ENCODE measurements at places on chromosomes 6 and 20.

DNA sequence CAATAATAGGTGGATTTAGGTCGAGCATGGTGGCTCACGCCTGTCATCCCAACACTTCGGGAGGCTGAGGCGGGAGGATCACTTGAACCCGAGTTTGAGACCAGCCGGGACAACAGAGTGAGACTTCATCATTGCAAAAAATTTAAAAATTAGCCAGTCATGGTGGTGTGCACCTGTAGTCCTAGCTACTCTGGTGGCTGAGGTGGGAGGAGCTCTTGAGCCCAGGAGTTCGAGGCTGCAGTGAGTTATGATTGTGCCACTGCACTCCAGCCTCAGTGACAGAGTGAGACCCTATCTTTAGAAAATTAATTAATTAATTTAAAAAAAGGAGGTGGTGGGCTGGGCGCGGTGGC is 13.4 kb upstream of the C20orf203 start:
- peaks cover 10% of the 10 kb centered on the region for H3K4me1 ChIP-seq
- no peak overlapping the region for H3K4me3 ChIP-seq
- no peak overlapping the region for H3K27ac ChIP-seq
- no peak for DNase-seq
- H3K27me3 ChIP-seq, result no peaks in the 10 kb centered on the region

- DNase-seq, result no peak
- H3K27me3 ChIP-seq, result no peaks in the 10 kb centered on the region
- no peaks in the 10 kb centered on the region for H3K4me1 ChIP-seq
- peaks cover 4% of the 10 kb centered on the region for H3K36me3 ChIP-seq
- H3K4me3 ChIP-seq, result no peak overlapping the region
These were observed 20.7 kb upstream of the UTRN start for GRCh38 chr6:144264270-144265060.

DNA sequence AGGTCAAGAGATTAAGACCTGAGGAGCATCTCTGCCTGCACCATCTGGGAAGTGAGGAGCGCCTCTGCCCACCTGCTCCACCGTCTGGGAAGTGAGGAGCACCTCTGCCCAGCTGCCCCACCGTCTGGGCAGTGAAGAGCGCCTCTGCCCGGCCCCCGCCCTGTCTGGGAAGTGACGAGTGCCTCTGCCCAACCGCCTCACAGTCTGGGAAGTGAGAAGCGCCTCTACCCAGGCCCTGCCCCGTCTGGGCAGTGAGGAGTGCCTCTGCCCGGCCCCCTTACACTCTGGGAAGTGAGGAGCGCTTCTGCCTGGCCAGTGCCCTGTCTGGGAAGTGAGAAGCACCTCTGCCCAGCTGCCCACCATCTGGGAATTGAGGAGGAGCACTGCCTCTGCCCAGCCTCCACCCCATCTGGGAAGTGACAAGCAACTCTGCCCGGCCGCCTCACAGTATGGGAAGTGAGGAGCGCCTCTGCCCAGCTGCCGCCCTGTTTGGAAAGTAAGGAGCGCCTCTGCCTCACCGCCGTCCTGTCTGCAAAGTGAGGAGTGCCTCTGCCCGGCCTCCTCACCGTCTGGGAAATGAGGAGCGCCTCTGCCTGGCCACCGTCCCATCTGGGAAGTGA is 270.4 kb upstream of the NRSN1 start:
- no peaks in the 10 kb centered on the region for H3K4me1 ChIP-seq
- DNase-seq, result no peak
- H3K4me3 ChIP-seq, result no peak overlapping the region
- H3K27me3 ChIP-seq, result no peaks in the 10 kb centered on the region
- H3K27ac ChIP-seq, result no peak overlapping the region
- no peaks in the 10 kb centered on the region for H3K36me3 ChIP-seq

DNA sequence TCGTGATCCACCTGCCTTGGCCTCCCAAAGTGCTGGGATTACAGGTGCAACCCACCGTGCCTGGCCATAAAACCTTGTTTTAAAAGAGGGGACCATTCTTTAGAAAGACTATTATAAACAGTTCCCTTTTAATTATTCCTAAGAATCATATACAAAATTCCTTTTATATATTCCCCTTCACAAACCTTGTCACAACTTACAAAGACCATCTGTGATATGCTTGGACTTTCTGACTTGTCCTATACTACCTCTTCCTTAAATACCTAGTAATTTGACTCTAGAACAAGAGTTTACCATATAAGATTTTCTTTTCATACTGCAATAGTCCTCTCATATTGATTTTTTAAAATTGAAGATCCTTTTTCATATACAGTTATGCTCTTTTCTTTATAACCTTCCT is 135.8 kb upstream of the PRSS16 start:
- no peak for DNase-seq
- peaks cover 27% of the 10 kb centered on the region for H3K27me3 ChIP-seq
- H3K4me1 ChIP-seq, result no peaks in the 10 kb centered on the region

DNA sequence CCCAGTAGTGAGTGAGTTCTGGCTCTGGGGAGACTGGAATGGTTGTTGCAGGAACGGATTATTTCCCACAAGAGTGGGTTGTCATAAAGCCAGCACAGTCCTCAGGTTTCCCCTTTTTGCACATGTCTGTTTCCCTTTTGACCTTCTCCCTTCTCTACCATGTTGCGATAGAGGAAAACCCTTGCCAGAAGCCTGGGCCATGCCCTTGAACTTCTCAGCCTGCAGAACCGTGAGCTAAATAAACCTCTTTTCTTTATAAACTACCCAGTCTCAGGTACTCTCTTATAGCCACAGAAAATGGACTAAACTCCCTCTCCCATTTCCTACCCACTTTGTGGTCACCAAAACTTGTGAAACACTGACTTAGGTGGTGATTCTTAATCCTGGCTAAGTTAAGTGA is 7.2 kb upstream of the PPP1R16B start:
- H3K27ac ChIP-seq, result no peak overlapping the region
- peaks cover 5% of the 10 kb centered on the region for H3K4me1 ChIP-seq
- H3K36me3 ChIP-seq, result peaks cover 5% of the 10 kb centered on the region
- DNase-seq, result no peak
- H3K4me3 ChIP-seq, result no peak overlapping the region
- H3K27me3 ChIP-seq, result no peaks in the 10 kb centered on the region

DNA sequence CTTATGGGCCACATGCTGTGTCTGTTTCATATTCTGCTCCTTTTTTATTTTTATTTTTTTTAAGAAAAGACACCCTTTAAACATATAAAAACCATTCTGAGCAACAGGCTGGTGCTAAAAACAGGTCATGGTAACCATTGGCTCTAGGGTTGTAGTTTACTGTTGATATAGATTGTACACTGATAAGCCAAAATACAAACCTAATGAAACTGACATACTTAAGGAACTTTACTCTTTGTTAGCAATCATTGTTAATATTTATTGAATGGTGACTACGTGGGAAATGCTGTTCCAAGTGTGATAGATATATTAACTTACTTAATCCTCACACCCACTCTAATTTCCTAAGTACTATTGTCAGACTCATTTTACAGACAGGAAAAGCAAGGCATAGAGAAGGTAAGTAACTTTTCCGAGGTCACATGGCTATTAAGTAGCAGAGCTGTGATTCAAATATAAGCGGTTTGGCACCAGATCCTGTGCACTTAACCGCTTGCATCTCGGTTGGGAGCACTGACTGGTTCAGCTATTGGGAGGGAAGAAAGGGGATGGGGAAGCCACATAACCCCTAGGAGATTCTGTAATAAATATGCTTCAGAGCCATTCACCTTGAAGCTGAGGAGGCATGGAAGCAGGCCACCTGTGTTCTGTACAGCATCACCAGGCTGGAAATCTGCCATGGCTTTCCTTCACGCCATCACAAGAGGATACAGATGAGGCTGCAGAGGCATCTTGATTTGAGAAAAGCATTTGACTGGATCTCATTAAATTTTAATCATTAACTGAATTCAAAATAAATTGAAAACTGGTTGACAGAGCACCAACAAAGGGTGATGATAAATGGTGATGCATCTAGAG is 4.9 kb downstream of the TRAF3IP2 start:
- no peak for DNase-seq
- H3K27ac ChIP-seq, result no peak overlapping the region
- H3K27me3 ChIP-seq, result no peaks in the 10 kb centered on the region
- H3K4me3 ChIP-seq, result no peak overlapping the region
- H3K4me1 ChIP-seq, result peaks cover 58% of the 10 kb centered on the region

DNA sequence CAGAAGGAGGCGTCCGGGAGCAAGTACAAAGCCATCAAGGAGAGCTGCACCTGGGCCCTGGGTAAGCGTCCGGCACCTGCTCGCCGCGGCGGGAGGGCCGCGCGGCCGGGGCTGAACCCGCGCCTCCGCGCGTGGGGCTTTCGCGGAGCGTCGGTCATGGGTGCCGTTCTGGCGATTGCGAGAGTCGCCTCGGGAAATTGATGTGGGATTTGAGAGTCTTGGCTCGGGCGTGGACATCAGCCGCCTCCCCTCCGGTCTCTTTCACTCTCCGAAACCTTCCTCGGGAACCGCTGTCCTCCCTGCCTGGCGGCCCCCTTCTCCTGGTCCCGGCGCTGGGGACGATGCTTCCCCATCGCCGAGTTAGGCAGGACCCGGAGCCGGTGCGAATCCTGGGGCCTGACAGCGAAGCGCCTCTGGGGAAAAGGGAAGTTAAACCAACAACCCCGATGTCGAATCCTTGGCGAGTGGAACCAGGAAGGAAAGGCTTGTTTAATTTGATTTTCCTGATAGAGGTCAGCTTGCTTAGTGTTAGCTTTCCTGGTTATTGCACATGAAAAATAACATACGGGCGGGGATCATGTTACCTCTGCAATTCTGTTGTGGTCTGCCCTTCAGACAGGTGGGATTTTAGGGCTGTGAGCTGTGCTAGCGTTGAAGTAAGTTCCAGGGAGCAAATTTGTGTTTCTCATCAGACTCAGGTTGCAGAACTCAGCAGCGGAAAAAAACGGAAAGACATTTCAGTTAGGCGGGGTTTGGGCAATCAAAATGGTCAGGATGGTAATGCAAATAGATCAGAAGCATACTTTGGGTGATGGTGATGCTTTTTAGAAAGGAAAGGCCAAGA is 594 bp downstream of the ARFGEF3 start:
- H3K27ac ChIP-seq, result no peak overlapping the region
- H3K4me1 ChIP-seq, result peaks cover 11% of the 10 kb centered on the region
- peak overlapping the region; percentile 66 for H3K4me3 ChIP-seq
- no peak for DNase-seq
- peaks cover 42% of the 10 kb centered on the region for H3K27me3 ChIP-seq
- no peaks in the 10 kb centered on the region for H3K36me3 ChIP-seq

GRCh38 chr6:1498491-1499113 is 109.2 kb downstream of the FOXF2 start:
- DNase-seq, result no peak
- H3K36me3 ChIP-seq, result peaks cover 5% of the 10 kb centered on the region
- no peak overlapping the region for H3K27ac ChIP-seq
- no peaks in the 10 kb centered on the region for H3K4me1 ChIP-seq

- H3K27me3 ChIP-seq, result no peaks in the 10 kb centered on the region
- no peak for DNase-seq
- no peak overlapping the region for H3K27ac ChIP-seq
These were observed 3.5 kb downstream of the TBPL1 start for GRCh38 chr6:133956416-133957049.

DNA sequence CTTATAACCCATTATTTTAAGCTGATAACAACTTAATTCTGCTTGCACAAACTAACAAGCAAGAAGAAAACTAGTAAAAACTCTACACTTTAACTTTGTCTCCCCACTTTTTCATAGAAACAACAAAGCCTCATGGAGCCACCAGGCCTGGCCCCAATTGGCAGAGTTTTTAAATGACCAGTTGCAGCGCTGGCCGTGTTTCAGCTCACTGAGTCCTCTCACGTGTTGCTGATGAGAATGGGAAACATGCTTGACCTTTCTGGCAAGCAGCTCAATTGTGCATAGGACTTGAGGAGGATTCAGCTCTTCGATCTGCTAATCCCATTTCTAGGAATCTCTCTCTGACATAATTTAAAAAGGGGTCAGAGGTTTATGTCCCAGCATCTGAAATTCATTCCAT is 24.5 kb upstream of the GRM4 start:
- no peaks in the 10 kb centered on the region for H3K27me3 ChIP-seq
- no peaks in the 10 kb centered on the region for H3K36me3 ChIP-seq
- H3K4me3 ChIP-seq, result no peak overlapping the region
- DNase-seq, result no peak
- peaks cover 3% of the 10 kb centered on the region for H3K4me1 ChIP-seq
- H3K27ac ChIP-seq, result no peak overlapping the region

GRCh38 chr6:131744432-131745287 is 33.8 kb upstream of the CTAGE9 start:
- peaks cover 20% of the 10 kb centered on the region for H3K27me3 ChIP-seq
- no peak overlapping the region for H3K4me3 ChIP-seq
- H3K4me1 ChIP-seq, result no peaks in the 10 kb centered on the region
- DNase-seq, result no peak

DNA sequence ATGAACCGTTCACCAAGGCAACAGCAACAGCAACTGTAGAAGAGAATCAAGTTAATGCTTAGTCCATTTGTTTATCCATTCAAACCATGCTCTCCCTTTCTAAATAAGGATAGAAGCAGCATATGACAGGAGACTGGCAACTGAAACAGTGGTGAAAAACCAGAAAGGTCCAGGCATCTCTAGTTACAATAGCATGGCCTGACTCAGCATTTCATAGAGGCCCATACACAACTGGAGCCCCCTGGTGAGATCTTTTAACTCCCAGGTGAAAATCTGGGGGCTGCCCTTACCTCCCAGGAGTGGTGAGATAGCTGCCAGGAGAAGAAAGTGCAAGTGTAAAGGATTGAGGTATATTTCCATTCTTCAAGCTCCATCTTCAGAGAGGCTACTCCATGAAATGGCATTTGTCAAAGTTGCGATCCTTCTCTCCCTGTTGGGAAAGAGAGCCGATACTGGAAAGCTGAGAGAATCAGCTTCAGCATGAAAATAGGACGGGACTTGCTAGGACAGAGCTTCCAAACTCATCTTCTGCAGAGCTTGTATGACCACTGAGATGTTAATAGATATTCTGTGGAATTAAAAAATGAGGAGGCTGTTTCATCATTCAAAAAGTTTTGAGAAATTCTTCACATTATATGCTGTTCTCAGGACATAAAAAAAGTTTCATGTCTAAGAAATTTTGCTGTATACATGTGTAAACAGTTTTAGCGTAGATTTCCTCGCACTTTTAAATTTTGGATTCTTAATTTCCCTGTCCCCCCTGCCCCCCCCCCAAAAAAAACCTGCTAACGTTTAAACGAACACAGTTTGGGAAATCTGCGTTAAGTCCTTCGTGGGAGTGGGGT is 10.9 kb upstream of the SLC2A12 start:
- H3K27ac ChIP-seq, result no peak overlapping the region
- H3K27me3 ChIP-seq, result peaks cover 4% of the 10 kb centered on the region
- no peak for DNase-seq
- no peaks in the 10 kb centered on the region for H3K36me3 ChIP-seq
- H3K4me1 ChIP-seq, result no peaks in the 10 kb centered on the region

GRCh38 chr6:122381494-122382265 is 17.8 kb upstream of the HSF2 start:
- no peak overlapping the region for H3K27ac ChIP-seq
- DNase-seq, result peak; percentile 62
- no peaks in the 10 kb centered on the region for H3K36me3 ChIP-seq
- peaks cover 15% of the 10 kb centered on the region for H3K27me3 ChIP-seq

- H3K36me3 ChIP-seq, result no peaks in the 10 kb centered on the region
- no peak overlapping the region for H3K27ac ChIP-seq
- H3K4me1 ChIP-seq, result no peaks in the 10 kb centered on the region
- H3K27me3 ChIP-seq, result peaks cover 8% of the 10 kb centered on the region
These were observed 41.6 kb upstream of the TFAP2C start for GRCh38 chr20:56587307-56588041.

GRCh38 chr6:129643176-129643575 is 66.8 kb downstream of the ARHGAP18 start:
- H3K36me3 ChIP-seq, result no peaks in the 10 kb centered on the region
- no peak overlapping the region for H3K4me3 ChIP-seq
- H3K4me1 ChIP-seq, result no peaks in the 10 kb centered on the region
